Activated B cell treated with CpG ODN at 0.5 μM for 24 hours (primary cell): ENCODE measurements at places on chromosomes 3 and 15.

DNA sequence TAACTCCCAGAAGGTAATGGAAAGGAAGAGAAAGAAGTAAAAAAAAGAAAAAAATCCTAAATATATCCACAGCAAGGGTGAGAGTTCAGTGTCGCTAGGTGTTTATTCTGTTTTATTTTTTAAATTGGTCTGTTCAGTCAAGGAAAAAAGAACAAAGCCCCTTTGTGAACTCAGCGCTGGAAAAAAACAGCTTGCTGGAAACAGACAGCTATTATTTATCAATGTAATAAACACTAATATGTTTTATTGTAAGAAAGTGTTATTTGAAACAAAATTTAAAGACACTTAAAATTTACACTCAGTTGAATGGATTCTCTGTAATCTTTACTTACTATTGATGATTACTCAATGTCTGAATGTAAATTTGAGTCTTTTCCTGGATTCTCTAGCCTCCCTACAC, 32.3 kb upstream of the LEKR1 start:
- DNase-seq: no peak

DNA sequence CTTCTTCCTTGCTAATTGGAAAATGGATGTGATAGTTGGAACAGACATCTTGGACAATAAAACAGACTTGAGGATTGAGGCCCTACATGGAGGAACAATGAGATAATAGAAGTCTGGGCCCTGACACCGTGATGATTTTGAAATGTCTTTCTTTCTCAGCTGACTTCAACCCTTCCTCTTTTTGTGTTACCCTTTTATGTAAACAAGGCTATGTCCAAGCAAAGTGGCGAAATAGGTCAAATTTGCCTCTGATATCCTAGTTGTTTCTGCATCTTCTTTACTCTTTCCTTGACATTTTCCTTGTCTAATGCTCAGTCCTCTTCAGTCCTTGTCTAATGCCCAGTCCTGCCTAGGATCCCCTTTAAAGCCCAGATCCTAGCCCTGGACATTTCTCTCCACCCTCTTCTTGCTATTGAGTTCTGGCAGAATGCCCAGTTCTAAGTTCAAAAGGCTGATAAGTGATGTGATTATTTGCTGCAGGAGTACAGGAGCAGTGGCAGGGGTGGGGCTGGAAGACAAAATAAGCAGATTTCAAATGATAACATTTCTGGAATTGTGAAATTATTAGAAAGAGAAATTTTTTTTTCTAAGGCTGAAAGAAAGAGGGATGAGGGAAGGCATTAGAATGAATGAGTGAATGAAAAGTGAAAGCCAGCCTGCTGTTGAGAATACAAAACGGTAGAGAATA, 6.5 kb upstream of the VPS8 start:
- DNase-seq: no peak

DNA sequence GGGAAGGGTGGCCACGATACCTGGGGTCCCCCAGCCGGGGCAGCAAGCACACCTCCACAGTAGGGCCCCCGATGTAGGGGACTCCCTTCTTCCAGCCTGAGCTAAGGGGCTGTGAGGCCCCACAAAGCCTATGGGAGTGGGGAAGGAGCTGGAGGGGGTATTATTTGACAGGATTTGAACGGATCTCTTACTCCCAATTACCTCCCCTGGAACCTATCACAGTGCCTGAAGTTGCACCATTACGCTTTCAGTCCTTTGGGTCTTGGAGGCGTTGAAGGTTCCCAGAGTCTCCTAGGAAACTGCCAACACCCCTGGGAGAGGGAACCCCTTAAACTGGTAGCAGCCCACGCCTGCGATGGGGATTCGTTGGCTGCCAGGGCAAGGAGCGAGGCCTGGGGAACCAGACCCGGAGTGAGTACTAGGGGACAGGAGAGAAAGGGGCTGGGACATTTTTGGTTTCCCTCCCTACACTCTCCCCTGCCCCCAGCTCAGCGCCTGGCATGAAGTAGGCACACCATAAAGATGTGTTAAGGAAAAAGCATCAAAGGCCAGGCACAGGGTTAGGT, 409 bp upstream of the LHFPL4 start:
- DNase-seq: no peak

DNA sequence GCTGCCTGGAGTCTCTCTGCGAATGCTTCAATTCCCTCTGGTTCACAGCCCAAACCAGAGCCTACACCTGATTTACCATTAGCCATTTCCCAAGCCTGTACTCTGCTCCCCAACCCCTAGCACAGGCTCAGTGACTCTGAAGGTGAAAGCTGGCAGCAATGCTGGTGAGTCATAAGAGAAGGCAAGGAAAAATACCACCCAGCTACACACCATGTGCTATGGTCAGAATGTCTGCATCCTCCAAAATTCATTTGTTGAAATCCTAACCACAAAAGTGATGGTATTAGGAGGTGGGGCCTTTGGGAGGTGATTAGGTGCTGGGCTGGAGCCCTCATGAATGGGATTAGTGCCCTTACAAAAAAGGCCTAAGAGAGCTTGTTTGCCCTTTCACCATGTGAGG, 117.1 kb upstream of the TJP1 start:
- no peak for DNase-seq

DNA sequence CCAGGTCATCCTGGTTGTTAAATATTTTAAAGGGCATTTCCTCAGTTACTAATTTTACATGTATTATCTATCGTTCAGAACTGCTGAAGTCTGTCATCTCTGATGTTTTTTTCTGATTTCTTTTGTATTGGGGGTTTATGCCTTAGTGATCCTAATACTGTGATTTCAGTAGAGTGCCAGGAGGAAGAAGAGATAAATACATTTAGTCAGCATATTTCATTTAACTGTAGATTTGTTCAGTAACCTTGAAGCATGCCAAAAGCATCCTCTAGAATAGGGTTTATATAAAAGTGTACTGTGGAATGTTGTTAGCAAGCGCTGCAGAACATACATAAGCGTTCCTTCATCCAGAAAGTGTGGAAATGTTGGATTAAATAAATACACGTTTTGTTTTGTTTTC, 342.3 kb upstream of the DPPA4 start:
- no peak for DNase-seq

GRCh38 chr3:43582866-43583265, 38.9 kb downstream of the ANO10 start:
- no peak for DNase-seq

DNA sequence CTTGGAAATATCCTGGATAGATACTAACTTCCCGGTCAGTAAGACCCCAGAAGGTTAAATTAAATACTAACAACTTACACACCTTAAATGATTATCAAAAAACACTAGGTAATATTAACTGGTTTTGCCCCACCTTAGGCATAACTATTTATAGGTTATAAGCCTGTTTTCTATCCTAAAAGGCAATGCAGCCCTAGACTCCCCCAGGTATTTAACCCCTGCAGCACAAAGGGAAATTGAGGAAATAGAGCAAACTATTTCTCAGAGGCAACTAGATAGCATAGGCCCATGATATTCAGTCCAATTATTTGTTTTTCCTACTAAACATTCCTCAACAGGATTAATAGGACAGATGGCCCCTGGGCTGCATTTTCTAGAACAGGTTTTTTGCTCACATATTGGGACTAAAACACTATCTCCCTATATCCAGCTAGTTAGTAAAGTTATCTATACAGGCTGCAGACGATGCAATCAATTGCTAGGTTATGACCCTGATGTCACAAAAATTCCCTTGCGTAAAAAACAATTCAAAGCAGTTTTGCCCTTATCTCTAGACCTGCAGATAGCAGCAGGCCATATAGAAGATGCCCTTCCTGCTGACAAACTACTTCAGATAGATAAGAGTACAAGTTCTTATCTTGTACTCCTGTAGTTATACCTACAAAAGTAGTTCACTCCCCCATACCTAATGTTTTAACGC, 221.3 kb downstream of the DTWD1 start:
- DNase-seq: no peak

- no peak for DNase-seq
Observed at GRCh38 chr3:77078279-77078678, 38.4 kb downstream of the ROBO2 start.

- no peak for DNase-seq
Observed at GRCh38 chr3:57464801-57465200, 79.3 kb downstream of the DNAH12 start.

- DNase-seq: no peak
Observed at GRCh38 chr3:194257916-194258668, 93.0 kb downstream of the CPN2 start.

DNA sequence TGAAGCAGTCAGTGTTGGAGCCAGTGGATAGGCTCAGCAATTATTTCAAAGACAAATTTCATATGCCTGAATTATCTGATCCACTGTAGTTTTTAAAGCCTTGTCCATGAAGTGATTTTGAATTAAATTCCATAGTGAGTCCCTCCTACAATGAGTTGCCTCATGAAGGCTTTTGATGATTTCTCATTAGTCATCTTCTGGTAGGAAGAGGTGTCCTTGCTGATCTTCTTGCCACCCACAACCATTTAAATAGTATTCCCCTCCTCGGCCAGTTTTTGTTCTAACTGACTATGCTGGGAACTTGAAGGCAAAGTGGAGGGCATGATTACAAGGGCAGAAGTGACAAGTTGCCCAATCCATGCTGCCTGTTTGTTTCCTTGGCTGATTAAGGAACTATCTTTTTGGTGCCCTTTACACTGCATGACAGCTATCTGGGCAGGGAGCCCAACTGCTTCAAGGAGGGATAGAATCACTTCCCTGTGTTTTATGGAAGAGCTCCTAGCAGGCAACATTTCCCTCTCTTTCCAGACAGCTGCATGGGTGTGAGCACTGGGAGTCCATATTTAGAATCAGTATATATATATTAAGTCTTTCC, 617.5 kb downstream of the ZPLD1 start:
- DNase-seq: no peak

DNA sequence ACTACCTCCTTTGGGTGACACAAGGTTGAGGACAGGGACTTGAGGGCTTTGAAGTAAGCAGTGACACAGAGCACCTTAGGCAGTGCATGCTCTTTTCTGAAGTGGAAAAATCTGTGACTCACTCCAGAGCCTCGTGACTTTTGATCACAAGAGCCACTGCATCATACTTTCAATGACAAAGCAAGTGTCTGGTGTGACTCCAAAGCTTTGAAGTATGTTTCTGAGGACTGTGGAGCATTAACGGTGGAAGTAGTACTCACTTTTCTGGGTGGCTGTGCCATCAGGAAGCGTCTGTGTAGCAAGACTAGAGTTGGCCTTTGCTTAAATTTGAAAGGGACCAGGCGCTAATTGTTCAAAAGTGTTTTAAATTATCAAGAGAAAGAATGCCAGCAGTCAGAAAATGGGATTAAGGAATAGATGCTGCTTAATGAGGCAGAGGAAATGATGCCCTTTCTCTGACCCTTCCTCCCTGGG, 210.7 kb upstream of the TRIM42 start:
- DNase-seq: no peak

DNA sequence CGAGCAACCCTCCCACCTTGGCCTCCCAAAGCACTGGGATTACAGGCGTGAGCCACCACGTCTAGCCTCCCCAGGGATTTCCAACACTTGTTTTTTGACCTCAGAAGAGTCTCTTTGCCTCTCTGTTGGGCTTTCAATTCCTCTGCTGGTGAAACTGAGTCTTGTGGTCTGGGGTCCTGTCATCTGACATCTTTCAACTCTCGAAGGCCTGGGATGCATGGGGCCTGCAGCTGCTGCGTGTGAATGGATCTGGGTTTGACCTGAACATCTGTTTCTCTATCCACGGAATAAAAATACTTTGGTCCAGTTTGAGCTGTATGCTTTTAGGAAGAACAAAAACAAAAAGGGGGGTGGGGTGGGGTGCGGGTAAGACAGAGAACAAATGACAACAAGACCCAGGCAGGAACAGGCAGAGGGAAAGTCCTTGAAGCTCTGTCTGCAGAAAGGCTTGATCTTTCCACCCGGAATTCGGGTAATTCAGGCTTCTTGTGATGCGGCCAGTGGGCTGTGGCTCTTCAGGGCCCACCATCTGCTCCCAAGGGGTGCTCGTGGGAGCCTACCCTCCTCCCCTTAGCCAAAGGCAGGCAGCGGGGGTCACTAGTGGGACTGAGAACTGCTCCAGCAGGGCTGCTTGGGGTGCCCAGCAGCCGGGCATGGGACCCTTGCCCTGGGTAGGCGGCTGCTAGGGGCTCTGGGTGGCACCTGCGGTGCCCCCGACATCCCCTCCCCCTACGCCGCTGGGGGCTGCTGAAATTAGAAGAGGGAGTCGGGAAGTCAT, 71.5 kb downstream of the SLC12A8 start:
- DNase-seq: peak; percentile 36

DNA sequence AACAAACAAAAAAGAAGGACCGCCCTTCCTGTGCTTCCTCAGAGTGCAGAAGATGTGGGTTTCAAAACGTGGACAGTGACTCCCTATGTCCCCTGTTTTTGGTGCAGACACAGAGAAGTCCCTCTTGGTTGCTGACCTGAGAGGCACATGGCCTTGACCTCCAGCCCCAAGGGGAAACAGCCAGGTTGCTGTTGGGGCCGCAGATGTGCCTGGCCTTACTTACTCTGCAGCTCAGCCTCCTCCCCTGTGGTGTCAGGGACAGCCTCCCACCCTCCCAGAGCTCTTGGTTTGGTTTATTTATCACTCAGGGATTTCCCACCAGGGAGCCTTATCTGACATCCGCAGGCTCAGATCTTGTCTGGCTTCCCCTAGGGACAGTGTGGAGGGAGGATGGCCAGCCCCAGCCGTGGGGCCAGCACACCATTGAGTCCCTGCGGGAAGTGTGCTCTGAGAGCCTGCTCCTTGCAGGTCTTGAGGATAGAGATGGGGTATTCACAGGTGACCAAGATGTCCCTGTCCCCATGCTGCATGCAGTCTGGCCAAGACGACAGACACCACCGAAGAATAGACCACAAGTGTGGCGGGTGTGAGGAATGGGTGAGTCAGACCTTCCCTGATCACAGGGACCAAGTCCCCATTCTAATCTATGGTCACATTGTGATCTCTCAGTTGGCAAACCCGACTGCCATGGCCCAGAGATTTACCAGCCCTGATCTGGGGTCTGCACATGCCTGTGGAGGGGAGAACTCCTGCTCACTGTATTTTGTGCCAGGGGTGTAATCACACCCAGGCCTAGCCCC, 134.3 kb upstream of the ABHD17C start:
- no peak for DNase-seq

DNA sequence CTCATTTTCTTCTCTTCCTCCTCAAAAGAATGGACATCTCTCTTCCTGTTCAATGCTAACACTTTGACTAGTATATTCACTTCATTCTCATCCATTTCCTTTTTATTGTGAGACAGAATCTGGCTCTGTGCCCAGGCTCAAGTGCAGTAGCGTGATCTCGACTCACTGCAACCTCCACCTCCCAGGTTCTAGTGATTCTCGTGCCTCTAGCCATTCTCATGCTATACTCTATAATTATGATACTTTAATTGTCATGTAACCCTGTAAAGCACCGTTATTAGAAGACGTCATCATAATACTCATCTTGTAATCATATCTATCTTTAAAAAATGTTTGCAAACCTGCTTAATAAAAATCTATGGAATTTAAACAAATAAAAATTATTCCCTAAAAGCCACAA, 107.0 kb downstream of the SHOX2 start:
- no peak for DNase-seq

DNA sequence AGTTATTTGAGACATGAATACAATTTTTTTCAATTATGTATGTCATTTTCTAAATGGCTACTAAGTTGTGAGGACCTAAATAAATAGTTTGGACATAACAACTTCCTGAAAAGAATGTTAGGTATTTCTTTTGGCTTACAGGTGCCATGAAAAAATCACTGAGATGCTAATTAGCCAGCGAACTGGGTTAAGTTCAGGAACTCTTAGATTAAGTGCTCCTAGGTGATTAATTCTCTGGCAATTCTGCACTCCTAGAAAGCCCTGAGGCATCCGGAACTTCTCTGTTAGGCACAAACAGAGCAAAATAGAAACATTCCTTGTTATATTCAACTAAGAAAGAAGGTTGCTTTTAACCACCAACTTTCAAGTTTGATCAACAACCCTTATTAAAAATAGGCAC, 192.3 kb downstream of the STAG1 start:
- DNase-seq: no peak
